ENCODE measurements at places on chromosomes 16 and 17. TPM values are rescaled to one million over a fixed set of nuclear protein-coding genes. Genes with fewer than 3 reads are reported as not detected.
A peak's percentile ranks its signal among the peaks of the same experiment; 100 is the strongest.

DNA sequence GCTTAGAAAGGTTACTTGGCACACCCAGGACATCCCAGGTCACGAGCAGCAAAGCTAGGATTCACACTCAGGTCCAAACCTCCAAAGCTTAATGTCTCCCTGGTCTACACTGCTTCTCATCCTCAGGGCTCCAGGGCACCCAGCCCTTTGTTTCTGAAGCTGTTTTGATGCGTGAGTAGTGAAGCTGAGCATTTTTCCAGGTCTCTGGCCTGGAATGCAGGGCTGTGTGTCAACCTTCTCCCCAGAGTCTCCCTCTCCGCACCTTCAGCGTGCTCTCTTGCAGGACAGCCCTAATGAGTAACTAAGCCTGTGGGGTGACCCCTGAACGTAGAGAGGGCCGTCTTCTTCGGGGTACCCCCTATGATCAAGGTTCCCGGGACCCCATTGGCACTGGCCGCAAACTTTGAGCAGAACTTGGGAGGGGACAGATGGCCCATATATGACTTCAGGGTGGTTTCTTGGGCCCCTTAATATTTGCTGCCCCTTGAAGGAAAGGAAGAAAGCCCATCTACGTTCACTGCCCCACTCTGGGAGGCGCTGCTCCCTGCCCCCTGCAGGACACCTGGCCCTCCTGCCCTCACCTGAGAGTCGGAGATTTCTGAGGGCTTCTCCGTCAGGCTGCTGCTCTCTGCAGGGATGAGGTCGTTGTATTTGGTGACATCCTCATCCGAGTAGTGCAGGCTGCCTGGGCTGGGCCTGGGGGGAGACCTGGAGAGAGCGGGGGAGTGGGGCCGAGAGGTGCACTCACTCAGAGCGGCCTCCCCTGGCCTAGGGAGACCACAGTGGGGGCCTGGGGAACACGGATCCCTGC, 36.4 kb upstream of the CDC42EP4 start:
- DNase-seq: no peak

DNA sequence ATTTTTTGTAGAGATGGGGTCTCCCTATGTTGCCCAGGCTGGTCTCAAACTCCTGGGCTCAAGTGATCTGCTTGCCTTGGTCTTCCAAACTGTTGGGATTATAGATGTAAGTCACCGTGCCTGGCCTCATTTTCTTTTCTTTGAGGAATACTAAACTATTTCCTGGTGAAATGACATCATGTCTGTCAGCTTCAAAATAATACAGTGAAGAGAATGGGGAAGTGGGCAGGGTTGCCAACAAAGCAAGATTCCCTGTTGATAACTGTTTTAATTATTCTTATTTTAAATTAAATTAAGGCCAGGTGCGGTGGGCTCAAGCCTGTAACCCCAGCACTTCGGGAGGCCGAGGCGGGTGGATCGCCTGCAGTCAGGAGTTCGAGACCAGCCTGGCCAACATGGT, 21.1 kb downstream of the PIPOX start:
- no peak for DNase-seq

GRCh38 chr17:56679115-56679776, 85.7 kb downstream of the NOG start:
- no peak for DNase-seq

DNA sequence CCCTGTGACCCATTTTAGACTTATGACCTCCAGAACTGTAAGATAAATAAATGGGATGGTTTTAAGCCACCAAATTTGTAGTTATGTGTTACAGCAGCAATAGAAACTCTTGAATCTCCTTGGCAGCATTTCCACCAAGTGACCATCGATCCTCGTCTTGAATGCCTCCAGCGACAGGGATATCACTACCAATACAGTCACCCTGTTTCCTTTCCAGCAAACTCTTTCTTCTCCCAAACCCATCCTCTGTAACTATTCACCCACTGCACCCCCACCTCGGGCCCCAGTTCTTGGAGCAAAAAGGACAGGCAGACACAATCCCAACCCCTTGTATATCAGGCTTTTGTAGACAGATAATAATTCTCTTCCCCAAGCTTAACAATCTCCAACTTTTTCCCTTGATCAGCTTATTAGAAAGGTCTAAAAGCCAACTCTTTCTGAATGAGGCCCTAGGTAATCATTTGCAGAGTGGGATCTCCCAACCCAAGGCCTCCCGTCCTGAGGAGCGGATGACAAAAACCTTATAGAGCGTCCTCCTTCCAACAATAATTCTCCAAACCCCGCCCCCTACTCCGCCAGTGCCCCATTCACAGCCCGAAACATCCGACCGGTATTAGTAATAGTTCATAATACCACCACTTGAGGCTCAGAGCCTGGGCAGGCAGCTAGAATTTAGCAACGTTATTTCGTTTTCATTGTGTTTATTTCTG, 14.7 kb upstream of the PLLP start:
- peak; percentile 68 for DNase-seq

DNA sequence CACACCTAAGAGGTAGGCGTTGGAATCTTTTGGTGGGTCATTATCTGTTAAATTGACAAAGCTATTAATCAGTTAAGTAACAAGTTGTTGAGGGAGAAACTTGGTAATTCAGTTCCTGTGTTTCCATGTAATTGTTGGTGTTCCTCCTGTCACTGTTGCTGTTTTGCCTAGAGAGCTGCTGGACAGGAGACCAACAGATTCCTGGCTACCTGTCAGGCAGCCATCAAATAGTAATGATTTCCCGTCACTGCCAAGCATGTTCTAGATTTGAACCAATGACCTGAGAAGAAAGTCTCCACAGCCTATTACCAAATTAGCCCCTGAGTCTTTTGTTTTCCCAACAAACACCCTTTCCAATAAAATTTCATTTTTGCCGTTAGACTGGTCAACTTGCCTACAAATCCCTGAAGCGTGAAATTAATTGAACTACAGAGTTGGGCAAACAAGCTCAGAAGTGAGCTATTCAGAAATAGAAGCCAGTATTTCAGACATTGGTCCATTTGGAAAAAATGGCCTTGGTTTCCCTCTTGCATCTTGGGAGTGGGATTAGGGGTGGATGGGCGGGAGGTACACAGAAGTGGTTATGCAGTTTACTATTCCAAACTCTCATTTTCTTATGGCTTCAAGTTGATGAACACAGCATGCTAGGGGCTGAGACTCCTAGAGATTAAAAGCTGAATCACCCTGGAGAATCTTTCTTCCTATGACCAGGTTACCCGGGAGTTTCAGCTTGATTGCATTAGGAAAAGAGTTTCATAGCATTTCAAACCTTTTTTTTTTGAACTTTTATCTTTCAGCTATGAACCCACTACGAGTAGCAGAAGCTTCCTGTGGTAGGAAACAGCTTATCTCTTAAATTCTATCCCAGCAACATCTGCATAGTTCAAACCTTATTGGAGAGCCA, 262.8 kb upstream of the MAF start:
- no peak for DNase-seq

GRCh38 chr17:81984773-81985410, 7.5 kb downstream of the ASPSCR1 start:
- DNase-seq: no peak

DNA sequence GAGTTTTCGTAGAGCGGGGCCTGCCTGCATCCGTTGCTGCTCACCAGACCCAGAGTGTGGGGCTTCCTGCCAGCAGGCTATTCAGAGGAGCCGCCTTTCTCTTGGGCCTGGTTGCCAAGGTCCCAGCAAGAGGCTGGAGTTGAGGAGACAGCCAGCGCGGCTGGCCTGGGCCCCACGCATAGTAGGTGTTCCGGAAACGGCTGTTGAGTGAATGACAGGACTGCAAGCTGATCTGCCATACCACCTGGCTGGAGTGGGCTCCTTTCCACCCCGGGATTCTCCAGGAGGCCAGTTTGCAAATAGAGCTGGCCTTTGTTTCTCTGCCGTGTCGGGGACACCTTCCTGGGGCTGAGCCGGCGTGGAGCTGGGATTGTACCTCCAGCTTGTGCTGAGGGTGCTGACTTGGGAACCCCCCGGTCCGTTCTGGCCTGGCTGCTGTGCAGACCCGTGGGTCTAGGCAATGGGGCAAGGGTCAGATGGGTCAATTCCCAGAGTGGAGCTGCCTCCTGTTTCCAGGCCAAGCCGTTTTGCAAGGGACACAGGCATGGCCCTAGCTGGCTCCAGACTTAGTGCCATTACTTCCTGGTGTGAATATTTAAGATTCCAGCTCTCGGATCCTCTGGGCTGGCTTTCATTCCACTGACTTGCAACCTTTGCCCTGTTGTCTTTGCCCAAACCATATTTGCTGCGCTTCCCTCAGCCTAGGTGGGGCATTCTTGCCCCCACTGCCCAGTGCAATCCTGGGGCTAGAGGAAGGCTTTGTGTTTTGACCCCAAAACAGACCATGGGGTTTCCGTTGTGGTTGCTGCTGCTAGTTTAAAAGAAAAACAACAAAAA, 68.8 kb downstream of the CMIP start:
- DNase-seq: peak; percentile 53

DNA sequence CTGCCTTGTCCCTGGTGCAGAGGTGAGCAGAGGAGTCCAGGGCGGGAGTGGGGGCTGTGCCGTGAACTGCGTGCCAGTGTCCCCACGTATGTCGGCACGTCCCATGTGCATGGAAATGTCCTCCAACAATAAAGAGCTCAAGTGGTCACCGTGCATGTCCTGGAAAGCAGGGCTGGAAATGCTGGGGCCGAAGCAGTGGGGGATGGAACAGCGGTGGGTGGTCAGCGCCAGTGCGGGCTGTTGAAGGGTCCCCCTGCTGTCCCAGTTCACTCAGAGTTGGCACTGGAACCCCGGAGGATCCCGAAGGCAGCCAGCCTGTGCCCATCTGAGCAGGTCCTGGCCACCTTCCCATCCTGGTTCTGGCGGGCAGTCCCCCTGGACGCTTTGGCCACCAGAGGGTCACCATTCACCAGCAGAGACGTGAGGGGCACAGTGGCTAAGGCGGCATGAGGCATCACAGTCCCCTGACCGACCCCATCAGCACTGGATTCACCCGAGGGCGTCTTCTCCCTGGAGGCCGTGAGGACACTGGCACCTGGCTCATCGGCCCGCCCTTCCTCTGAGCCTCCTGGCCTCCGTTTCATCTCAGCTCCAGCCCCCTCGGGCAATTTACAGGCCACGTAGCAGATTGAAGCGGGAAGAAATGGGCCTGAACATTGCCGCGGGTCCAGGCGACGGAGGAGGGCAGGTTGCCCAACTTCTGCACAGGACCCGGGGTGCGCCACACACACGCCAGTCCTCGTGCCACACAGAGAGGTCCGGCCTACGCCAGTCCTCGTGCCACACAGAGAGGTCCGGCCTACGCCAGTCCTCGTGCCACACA, 10.1 kb downstream of the GCGR start:
- no peak for DNase-seq

TMED6 gene
- 3.6 TPM for total RNA-seq

INCA1 gene
- 4.2 TPM for total RNA-seq

VTN gene
- not detected for total RNA-seq

DHRS7C gene
- 0.40 TPM for total RNA-seq

TVP23B gene
- total RNA-seq: 36.8 TPM

KRT27 gene
- not detected for total RNA-seq

Data from colonic mucosa (tissue), 4 donors.